ENCODE measurements at places on chromosomes 1 and 21. TPM values are rescaled to one million over a fixed set of nuclear protein-coding genes. Genes with fewer than 3 reads are reported as not detected.

HEATR1 gene
- total RNA-seq = 32.9 TPM

GRCh38 chr1:203424861-203425662 is 50.5 kb upstream of the PRELP start:
- no peaks in the 10 kb centered on the region for H3K36me3 ChIP-seq
- DNase-seq = no peak
- no peaks in the 10 kb centered on the region for H3K4me1 ChIP-seq
- peaks cover 47% of the 10 kb centered on the region for H3K27me3 ChIP-seq
- no peak overlapping the region for H3K27ac ChIP-seq

DNA sequence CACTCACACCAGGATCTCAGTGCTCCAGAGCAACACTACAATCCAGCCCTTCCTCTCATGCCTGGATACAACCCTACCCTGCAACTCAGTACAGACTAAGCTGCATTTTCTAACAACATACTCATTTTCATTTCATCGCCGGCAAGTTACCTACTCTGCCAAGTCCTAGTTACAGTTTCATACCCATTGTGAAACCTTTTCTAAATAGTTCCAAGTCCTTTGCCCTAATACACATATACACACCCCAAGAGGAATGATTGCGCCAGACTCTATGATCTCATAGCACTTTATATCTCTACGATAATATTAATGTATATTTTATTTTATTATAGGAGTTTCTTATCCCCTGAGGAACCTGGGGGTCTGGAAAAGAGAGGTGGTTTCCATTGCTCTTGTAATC is 122.4 kb downstream of the LMX1A start:
- H3K4me1 ChIP-seq = peaks cover 1% of the 10 kb centered on the region
- H3K4me3 ChIP-seq = no peak overlapping the region
- no peak for DNase-seq

DNA sequence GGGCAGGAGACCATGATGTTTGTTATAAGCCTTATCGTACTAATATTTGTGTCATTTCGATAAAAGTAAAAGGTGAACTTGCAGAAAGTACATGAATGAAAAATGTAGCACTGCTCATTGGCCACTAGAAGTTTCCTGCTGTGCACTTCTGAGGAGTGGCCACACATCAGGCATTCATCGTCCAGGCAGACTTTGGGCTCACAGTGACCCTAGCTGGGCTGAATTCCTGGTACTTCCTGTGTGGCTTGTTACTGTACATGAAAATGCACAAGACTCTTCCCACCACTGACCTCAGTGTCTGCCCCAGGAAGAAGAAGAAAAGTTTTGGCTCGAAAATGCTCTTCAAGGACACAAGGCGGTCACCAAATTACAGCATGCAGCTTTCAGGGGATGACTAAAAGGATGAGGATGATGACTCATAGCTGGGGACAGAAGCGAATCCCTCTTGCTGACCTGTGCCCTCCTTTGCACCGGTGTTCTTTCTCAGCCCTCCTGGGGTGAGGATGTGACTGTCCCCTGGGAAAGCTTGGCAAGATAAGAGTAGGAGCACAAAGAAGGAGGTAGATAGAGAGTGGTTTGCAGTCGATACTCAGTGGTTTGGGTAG is 252.4 kb upstream of the KAZN start:
- DNase-seq = no peak
- no peak overlapping the region for H3K4me3 ChIP-seq
- H3K27ac ChIP-seq = no peak overlapping the region

GNAT2 gene
- not detected for total RNA-seq

DNA sequence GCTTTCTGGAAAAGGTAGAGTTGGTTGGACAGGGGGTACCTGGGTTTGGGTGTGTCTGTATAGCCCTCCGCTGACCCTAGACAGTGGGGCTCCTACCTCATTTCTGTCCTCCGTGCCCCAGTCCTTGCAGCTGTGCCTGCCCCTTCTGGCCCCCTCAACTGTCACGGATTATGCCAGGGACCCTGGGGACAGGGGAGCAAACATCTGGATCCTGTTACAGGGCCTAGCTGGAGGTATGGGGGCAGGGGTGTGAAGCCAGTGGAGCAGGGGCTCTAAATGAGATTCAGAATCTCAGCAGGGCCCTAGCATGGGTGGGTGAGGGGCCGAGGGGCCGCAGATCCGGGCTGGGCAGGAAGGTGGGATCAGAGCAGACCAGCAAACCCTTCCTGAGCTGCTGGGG is 81.0 kb downstream of the TAS1R2 start:
- H3K36me3 ChIP-seq = no peaks in the 10 kb centered on the region
- H3K27me3 ChIP-seq = peaks cover 19% of the 10 kb centered on the region
- H3K4me1 ChIP-seq = no peaks in the 10 kb centered on the region
- no peak overlapping the region for H3K27ac ChIP-seq

- no peaks in the 10 kb centered on the region for H3K36me3 ChIP-seq
- H3K4me1 ChIP-seq = no peaks in the 10 kb centered on the region
- no peaks in the 10 kb centered on the region for H3K27me3 ChIP-seq
- H3K27ac ChIP-seq = no peak overlapping the region
- DNase-seq = no peak
These were observed 180.4 kb upstream of the PKN2 start for GRCh38 chr1:88503646-88504045.

OR2L5 gene
- total RNA-seq = not detected

GRCh38 chr1:99965646-99966375 is 4.0 kb upstream of the SLC35A3 start:
- no peak for DNase-seq
- no peaks in the 10 kb centered on the region for H3K36me3 ChIP-seq
- H3K27me3 ChIP-seq = no peaks in the 10 kb centered on the region
- peaks cover 19% of the 10 kb centered on the region for H3K4me1 ChIP-seq

GRCh38 chr1:164719676-164720439 is 160.9 kb downstream of the PBX1 start:
- H3K36me3 ChIP-seq = no peaks in the 10 kb centered on the region
- no peak for DNase-seq
- H3K4me3 ChIP-seq = no peak overlapping the region
- no peak overlapping the region for H3K27ac ChIP-seq
- H3K27me3 ChIP-seq = no peaks in the 10 kb centered on the region

DNA sequence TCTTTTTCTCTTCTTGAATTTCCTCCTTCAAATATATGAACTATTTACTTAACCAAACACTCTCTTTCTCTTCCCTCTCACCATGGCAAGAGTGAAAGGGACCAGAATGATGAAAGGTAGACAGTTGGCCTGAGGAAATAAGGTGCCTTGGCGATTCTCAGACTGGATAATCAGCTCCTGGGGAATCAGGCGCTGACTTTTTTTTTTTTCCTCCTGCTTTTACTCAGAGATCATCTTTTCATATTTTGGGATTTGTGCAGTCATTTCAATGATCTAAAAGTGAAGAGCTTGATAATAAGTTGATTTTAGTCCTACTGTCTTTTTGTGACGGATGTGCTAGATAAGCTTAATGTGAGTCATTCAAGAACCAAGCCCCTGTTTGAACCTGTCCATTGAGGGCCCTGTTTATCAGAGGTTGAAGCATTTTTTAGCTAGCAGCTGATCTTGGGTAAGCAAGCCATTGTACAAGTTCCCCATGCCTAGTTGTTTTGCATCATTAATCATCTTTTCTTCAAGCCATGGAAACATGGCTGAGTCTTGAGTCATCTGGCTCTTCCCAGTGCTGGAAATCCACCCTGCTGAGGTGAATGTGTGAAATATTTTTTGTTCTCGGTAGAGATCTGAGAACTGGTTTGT is 40.8 kb downstream of the ITSN1 start:
- no peak overlapping the region for H3K4me3 ChIP-seq
- no peak for DNase-seq
- no peak overlapping the region for H3K27ac ChIP-seq
- no peaks in the 10 kb centered on the region for H3K36me3 ChIP-seq
- H3K4me1 ChIP-seq = no peaks in the 10 kb centered on the region

GRCh38 chr1:37734629-37735591 is 30.0 kb downstream of the EPHA10 start:
- no peaks in the 10 kb centered on the region for H3K4me1 ChIP-seq
- no peaks in the 10 kb centered on the region for H3K36me3 ChIP-seq
- no peak overlapping the region for H3K4me3 ChIP-seq

GRCh38 chr1:5889901-5890300 is 102.3 kb downstream of the NPHP4 start:
- H3K27ac ChIP-seq = no peak overlapping the region
- no peaks in the 10 kb centered on the region for H3K27me3 ChIP-seq
- no peaks in the 10 kb centered on the region for H3K4me1 ChIP-seq
- H3K4me3 ChIP-seq = no peak overlapping the region

ANGEL2 gene
- total RNA-seq = 45.0 TPM

TRIM58 gene
- 0.58 TPM for total RNA-seq

DNA sequence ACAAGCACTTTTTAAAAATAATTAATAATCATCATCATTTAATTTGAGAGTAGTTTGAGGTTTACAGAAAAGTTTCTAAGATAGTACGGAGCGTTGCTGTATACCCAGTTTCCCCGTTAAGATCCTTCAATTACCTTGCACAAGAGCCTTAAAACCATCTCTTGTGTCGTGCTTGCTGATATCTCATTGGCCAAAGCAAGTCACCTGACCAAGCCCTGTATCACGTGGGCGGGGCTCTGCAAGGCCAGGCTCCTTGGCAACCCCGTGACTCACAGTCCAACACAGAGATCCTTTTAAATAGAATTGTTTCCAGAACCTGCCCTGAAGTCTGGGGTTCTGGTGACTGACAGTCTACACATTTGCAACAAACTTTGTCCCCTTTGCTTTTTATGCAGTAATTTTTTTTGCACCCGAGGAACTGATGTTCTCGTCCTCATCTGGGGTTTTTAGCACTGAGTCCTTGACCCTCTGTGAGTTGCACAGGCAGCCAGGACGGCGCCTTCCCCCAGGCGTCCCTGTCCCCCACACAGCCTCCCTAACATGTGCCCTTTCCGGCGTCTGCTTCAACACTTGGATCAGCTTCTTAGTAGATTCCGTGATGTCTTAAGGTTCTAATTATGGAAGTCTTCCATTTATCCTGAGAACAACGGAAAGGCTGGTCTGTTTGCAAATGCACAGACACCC is 183.3 kb upstream of the TMEM51 start:
- H3K4me3 ChIP-seq = no peak overlapping the region
- no peaks in the 10 kb centered on the region for H3K36me3 ChIP-seq
- peaks cover 17% of the 10 kb centered on the region for H3K4me1 ChIP-seq

GRCh38 chr21:35868005-35868868 is 192.1 kb downstream of the SETD4 start:
- no peak overlapping the region for H3K4me3 ChIP-seq
- no peaks in the 10 kb centered on the region for H3K36me3 ChIP-seq
- DNase-seq = no peak
- peaks cover 16% of the 10 kb centered on the region for H3K27me3 ChIP-seq

DNA sequence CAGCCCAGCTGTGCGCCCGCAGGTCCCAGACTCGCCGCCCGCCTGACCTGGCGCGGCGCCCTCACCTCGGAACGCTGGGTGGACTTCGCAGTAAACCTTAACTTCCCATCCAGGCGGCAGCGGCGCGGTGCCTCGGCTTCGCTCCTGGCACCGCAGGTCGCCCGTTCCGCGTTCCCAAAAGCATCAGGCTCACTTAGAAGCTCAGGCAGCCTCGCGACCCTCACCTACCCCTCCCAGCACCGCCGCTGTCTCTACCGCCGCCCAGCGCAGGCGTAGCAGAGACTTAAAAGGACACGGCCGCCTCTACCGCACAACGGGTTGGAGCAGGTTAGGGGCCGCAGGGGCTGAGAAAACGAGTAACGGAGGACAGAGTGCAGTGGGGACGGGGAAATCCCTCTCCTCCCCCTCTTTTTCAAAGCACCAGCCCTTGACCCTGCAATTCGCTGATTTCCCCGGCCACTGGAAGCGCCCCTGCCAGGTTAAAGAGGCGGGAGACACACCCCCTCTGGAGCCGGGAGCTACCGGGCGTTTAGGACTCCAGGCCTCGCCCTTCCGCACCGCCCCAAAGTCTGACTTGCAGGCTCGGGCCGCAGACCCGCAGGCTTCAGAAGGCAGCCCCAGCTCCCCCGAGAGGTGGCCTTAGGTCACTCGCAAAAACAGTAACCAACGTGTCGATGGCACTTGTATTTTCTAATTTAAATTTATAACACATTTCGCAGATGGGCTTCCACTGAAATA is 328.5 kb downstream of the FAM72C start:
- peaks cover 7% of the 10 kb centered on the region for H3K36me3 ChIP-seq
- no peak for DNase-seq
- H3K27ac ChIP-seq = no peak overlapping the region

DNA sequence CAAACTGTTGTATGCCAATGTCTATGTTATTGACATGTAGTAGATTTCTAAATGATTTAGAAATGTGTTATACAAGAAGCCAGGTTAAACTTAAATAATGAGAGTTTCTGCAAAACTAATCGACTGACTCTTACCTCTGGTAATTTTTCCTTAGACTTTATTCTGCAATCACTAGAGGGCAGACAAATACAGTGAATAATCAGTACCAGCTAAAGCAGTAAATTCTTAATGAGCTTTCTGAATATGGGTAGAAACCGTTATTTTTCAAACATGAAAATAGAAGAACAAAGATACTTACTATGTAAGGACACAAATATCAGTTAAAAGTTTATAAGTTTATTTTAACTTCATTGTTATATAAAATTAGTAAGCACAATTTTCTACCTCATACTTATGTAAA is 97.9 kb upstream of the RGS1 start:
- no peaks in the 10 kb centered on the region for H3K4me1 ChIP-seq
- peaks cover 3% of the 10 kb centered on the region for H3K27me3 ChIP-seq
- H3K36me3 ChIP-seq = no peaks in the 10 kb centered on the region
- no peak for DNase-seq
- H3K27ac ChIP-seq = no peak overlapping the region

OPTC gene
- not detected for total RNA-seq

RNF207 gene
- total RNA-seq = 16.4 TPM

GRCh38 chr1:55272994-55273393 is 57.8 kb upstream of the USP24 start:
- H3K27ac ChIP-seq = no peak overlapping the region
- no peaks in the 10 kb centered on the region for H3K36me3 ChIP-seq
- no peak overlapping the region for H3K4me3 ChIP-seq
- H3K27me3 ChIP-seq = peaks cover 6% of the 10 kb centered on the region

GRCh38 chr1:85289207-85289847 is 12.9 kb upstream of the BCL10 start:
- H3K27ac ChIP-seq = no peak overlapping the region
- H3K36me3 ChIP-seq = no peaks in the 10 kb centered on the region
- peaks cover 45% of the 10 kb centered on the region for H3K27me3 ChIP-seq
- no peak for DNase-seq

SERINC2 gene
- total RNA-seq = 0.10 TPM

PDZK1 gene
- 0.60 TPM for total RNA-seq

PGLYRP4 gene
- total RNA-seq = not detected

ETNK2 gene
- 0.08 TPM for total RNA-seq

DNA sequence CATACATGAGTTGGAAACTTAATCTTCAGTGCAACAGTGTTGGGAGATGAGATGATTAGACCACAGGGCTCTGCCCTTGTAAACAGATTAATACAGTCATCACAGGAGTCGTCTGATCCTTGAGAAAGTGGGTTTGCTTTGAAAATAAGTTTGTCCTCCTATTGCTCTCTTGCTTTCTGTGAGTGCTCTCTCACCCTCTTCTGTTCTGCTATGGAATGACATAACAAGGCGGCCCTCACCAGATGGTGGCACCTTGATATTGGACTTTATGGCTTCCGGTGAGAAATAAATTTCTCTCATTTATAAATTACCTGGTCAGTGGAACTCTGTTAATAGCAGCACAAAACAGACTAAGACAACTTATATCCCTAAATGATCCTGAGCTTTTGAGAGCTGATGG is 353.6 kb downstream of the BRINP3 start:
- H3K27me3 ChIP-seq = no peaks in the 10 kb centered on the region
- DNase-seq = no peak
- H3K4me3 ChIP-seq = no peak overlapping the region

IFI44L gene
- total RNA-seq = 420 TPM

CATSPER4 gene
- total RNA-seq = not detected

GRCh38 chr1:32234792-32235191 is 12.2 kb upstream of the FAM167B start:
- H3K36me3 ChIP-seq = peaks cover 11% of the 10 kb centered on the region
- no peaks in the 10 kb centered on the region for H3K4me1 ChIP-seq
- H3K4me3 ChIP-seq = no peak overlapping the region
- no peak overlapping the region for H3K27ac ChIP-seq
- DNase-seq = no peak

Data from activated CD4-positive, alpha-beta memory T cell treated with anti-CD3 and anti-CD28 coated beads, Interleukin-2, amount 10 ng/mL, durations not matched to agents 7 days and 5 days (primary cell).